ENCODE measurements at places on chromosomes 2 and 18. TPM values are rescaled to one million over a fixed set of nuclear protein-coding genes. Genes with fewer than 3 reads are reported as not detected.

The UPP2 gene
- total RNA-seq, result not detected

The HAAO gene
- total RNA-seq, result 2.9 TPM

The SATB2 gene
- 3.8 TPM for total RNA-seq

The ZNF804A gene
- total RNA-seq, result not detected

The KIAA2012 gene
- 0.45 TPM for total RNA-seq

The EPB41L3 gene
- total RNA-seq, result 60.6 TPM

The TTR gene
- total RNA-seq, result 0.33 TPM

The MRPL30 gene
- total RNA-seq, result 20.6 TPM

The CCDC148 gene
- 2.1 TPM for total RNA-seq

The PDE11A gene
- 0.58 TPM for total RNA-seq

The PLGLB1 gene
- 4.6 TPM for total RNA-seq

The CERKL gene
- total RNA-seq, result 0.17 TPM

The PELI1 gene
- total RNA-seq, result 17.6 TPM

- no peaks in the 10 kb centered on the region for H3K36me3 ChIP-seq
- no peak for DNase-seq
- no peaks in the 10 kb centered on the region for H3K4me1 ChIP-seq
- H3K4me3 ChIP-seq, result no peak overlapping the region
These were observed 221.6 kb downstream of the RAD51AP2 start for GRCh38 chr2:17296686-17297085.

DNA sequence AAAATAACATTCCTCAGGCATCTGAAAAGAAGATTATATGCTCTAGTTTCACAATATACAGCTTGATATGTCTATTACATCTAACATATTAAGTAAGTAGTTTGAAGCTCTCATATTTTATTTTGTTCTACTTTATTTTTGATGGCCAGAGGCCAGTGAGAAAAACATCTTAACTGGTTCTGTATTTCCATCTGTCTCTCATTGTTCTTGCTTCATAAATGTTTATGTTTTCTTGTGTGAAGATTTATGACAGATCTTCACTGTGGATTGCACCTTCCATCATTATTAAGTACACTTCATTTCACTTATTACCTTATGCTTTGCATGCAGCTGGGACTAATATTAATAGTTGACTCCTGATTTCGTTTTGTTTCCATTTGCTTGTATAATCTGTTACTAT lies 511.2 kb downstream of the TSN start:
- H3K4me1 ChIP-seq, result no peaks in the 10 kb centered on the region
- H3K27ac ChIP-seq, result no peak overlapping the region
- no peaks in the 10 kb centered on the region for H3K36me3 ChIP-seq
- no peak overlapping the region for H3K4me3 ChIP-seq
- H3K27me3 ChIP-seq, result no peaks in the 10 kb centered on the region
- no peak for DNase-seq

GRCh38 chr18:23177433-23178072 lies 42.3 kb downstream of the CABLES1 start:
- no peaks in the 10 kb centered on the region for H3K4me1 ChIP-seq
- H3K27me3 ChIP-seq, result no peaks in the 10 kb centered on the region
- no peak for DNase-seq
- H3K27ac ChIP-seq, result no peak overlapping the region
- no peaks in the 10 kb centered on the region for H3K36me3 ChIP-seq
- H3K4me3 ChIP-seq, result no peak overlapping the region

DNA sequence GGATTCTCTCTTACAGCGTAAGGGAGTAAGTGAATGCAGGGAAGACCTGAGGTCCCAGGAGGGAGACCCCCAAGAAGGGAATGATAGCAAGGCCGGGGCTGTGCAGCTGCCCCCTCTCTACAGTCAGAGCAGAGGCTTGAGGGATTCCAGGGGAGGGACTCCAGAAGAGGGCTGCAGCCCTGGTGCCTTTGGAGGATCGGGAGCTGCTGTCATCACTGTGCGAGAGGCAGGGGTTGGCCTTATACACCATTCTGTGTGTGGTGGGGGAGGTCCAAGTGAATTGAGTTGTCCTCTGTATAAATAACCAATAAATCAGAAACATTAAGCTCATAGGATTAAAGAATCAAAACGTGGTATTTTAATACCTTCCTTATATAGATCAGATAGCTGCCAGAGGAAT lies 114.9 kb downstream of the GLI2 start:
- no peak overlapping the region for H3K27ac ChIP-seq
- H3K36me3 ChIP-seq, result no peaks in the 10 kb centered on the region
- no peak for DNase-seq
- no peaks in the 10 kb centered on the region for H3K27me3 ChIP-seq
- no peaks in the 10 kb centered on the region for H3K4me1 ChIP-seq

- no peak overlapping the region for H3K4me3 ChIP-seq
- no peaks in the 10 kb centered on the region for H3K27me3 ChIP-seq
- DNase-seq, result no peak
- no peaks in the 10 kb centered on the region for H3K4me1 ChIP-seq
- no peaks in the 10 kb centered on the region for H3K36me3 ChIP-seq
- no peak overlapping the region for H3K27ac ChIP-seq
These were observed 61.3 kb downstream of the DDX18 start for GRCh38 chr2:117875786-117876185.

GRCh38 chr2:20209373-20210109 lies 15.4 kb downstream of the SDC1 start:
- H3K4me3 ChIP-seq, result no peak overlapping the region
- H3K27ac ChIP-seq, result no peak overlapping the region
- DNase-seq, result no peak
- H3K36me3 ChIP-seq, result no peaks in the 10 kb centered on the region

DNA sequence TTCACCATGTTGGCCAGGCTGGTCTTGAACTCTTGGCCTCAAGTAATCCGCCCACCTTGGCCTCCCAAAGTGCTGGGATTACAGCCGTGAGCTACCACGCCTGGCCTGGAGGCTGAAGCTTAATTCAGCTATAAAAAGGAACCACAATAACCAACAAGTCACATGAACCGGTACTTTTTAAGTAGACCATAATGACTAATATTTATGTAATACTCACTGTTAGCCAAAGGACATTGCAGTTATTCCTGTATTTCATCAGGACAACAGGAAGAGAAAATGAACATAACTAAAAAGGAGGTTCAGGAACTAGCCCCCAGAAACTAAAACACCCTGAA lies 49.0 kb upstream of the TMEM87B start:
- H3K27me3 ChIP-seq, result no peaks in the 10 kb centered on the region
- H3K36me3 ChIP-seq, result peaks cover 10% of the 10 kb centered on the region

Data from esophagus muscularis mucosa (tissue), 4 donors.